ENCODE measurements at places on chromosomes 6 and 20.

- no peak for DNase-seq
These were observed 16.0 kb downstream of the ARID1B start for GRCh38 chr6:156793200-156793599.

GRCh38 chr6:159700970-159701369, 7.9 kb upstream of the SOD2 start:
- DNase-seq: peak; percentile 13

DNA sequence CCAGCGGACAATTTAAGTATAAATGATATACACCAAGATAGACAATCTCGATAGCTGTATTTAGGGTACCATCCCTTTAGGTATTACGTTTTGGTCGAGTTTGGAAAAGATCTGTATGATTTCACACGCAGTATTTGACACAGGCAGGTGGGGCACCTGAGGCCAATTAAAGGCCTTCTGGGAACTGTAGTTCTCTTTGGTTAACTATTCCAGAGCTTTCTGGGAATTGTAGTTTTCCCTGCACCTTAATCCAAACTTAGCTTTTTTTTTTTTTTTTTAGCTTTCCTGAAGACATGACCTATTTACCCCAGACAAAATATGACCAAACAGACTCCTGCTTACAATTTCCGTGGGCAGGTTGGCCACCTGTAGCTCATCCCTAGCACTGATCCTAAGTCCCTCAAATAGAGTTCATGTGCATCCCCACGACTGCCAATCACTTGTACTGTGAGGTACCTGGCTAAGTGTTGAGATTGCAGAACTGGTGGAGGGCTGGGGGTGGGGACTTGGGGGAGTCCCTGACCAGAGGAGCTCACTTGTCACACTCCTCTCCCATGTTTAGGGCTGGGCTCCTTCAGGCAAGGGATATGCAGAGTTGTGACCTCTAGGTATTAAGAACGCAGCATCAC, 999 bp upstream of the EHMT2 start:
- DNase-seq: no peak

DNA sequence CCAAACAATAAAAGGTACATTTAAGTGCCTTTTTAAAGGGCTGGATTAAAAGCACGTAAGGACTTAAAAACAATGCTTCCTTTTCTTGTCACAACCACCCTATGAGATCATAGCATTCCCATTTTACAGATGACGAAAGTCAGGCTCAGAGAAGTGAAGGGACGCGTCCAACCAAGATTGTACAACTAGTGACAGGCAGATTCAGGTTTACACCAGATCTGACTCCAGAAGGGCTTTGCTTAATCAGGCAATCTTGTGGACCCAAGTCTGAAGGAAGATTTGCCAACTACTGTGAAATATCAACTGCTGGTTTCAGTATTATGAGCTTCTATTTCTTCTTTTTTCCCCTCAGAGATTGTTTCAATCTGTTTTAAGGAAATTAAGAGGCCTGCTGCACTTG, 877 bp downstream of the ENPP4 start:
- no peak for DNase-seq

- DNase-seq: no peak
These were observed 903.7 kb downstream of the TFAP2A start for GRCh38 chr6:9511157-9511556.

GRCh38 chr6:90715093-90715655, 128.3 kb upstream of the MAP3K7 start:
- DNase-seq: no peak
